ENCODE measurements at places on chromosomes 2 and 18.

GRCh38 chr2:170465241-170465640 is 249.9 kb upstream of the SP5 start:
- no peak for DNase-seq

DNA sequence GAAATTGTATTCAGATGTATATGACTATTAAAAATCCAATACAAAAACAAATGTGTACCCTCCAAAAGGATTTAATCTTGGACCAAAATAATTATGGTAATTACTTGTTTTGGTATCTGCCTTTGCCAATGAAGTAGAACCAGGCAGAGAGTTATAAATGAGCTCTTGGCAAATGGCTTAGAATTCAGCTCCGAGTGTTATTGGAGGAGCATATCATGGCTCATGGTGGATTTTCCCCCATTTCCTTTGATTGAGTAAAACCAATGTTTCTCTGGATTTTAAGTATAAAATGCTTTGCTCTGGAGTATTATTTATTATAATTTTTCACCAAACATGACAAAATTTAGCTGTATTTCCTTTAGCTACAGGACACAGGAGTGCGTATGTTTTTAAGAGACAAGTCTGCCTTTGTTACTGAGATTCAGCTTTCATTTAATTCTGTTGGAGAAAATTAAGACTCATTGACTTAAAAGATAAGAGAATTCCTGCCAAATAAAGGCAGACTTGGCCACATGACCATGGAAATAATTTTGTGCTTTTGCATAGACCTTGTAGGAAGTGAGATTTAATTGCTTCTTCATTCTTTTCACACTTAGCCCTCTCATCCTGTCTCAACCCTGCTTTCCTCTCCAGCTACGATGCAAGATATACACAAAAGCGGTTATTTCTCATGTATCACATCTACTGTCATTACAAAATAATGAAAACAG is 281.0 kb upstream of the SOX11 start:
- no peak for DNase-seq

GRCh38 chr2:147420517-147420916 is 424.3 kb upstream of the ACVR2A start:
- no peak for DNase-seq

- DNase-seq, result no peak
Measured at GRCh38 chr2:74228772-74229171, 30.4 kb downstream of the MTHFD2 start.

Data from left ventricle myocardium superior (tissue), 1 donor.